ENCODE measurements at places on chromosomes 3 and 15. TPM values are rescaled to one million over a fixed set of nuclear protein-coding genes. Genes with fewer than 3 reads are reported as not detected.

Gene SPINK8
- not detected for total RNA-seq

Gene NR2E3
- total RNA-seq: not detected

Gene BUB1B
- total RNA-seq: 28.2 TPM

Gene MUC20
- 0.75 TPM for total RNA-seq

Gene ACTRT3
- 2.4 TPM for total RNA-seq

Gene SHC4
- total RNA-seq: 0.80 TPM

Gene ALDH1A3
- total RNA-seq: 16.5 TPM

Gene IMPDH2
- total RNA-seq: 166 TPM
